ENCODE measurements at places on chromosomes 7 and 10.

DNA sequence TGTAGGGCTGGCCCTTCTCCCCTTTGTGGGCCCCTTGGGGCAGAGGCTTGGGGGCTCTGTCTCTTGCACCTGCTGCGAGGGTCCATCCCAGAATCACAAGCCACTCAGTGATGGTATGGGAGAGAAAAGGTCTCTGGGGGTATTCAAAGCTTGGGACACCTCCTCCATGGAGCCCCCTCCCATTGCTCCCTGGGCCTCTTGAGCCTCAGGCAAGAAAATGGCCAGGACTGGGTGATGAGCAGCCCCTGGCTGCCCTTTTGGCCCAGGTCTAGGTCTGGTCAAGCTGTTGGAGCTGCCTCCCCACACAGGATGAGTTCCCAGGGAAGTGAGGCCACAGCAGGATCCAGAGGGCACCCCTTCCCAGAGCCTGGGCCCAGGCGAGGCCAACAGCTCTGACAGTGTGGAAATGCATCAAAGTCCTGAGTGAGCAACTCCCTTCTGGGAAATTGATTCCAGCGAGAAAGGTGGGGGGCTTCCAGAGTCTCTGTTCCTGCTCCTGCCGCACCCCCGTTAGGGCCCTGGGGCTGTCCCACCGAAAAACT lies 3.4 kb upstream of the MYL7 start:
- no peak for DNase-seq

DNA sequence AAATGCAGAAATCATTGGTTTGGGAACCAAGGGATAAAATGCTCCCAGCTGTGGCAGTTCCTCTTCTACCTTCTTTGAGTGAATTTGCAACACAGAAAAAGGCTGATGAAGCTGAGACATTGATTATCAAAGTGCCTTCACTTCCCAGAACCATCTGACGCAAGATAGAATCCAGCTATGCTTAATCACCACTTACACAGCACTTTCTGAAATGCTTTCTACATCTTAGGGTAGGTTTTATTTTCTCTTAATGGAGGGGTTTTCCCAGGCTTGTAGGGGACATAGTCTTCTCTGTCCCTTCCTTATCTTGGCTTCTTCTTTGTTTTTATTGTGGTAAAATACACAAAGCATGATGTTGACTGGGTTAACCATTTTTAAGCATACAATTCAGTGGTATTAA lies 332.6 kb upstream of the ZNF32 start:
- DNase-seq: no peak

DNA sequence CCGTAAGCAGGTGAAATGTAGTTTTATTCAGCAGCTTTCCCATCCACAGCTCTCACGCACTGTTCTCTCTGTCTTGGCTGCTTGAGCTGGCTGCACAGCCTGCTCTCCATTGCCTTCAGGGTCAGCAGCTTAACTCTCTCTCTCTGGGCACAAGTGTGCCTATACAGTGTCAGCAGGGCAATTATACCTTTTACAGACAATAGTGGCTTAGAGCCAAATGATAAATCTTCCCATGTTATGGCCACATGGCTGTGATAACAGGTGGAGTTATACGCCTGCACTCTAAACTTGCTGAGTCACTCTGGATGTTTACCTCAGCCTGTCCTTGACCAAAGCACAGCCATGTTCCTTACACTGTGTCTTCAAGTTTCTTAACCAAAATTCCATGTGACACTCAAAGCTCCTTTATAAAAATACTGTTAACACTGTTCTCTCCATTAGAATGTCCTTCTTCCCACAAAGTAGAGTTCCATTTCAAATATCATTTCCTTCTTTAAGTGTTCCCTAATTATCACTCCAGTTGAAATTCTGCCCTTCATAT lies 6.1 kb downstream of the RNF133 start:
- DNase-seq: no peak

- no peak for DNase-seq
These were observed 8.0 kb downstream of the TSPAN15 start for GRCh38 chr10:69459101-69459790.

DNA sequence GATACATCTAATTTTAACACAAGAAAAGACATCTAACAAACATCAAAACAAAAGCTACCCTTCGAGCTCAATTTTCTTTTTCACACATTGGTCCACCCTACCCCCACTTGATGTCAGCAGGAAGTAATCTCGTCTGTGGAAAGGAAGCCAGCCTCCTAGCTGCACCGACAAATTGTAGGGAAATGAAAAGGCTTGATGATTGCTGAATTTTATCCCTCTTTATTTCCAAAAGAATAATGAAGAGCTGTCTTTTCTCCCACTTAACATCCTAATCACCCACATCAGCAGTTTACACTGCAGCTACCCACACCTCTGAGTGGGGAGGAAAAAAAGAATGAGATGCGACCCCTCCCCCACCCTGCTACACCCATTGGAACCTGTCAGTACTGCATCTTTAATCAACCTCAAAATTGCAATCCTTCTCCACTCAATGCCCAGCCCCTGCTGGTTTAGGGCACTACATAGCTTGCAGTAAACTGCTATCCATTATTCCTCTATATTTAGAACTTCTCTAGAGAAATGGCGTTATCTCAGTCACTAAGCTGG lies 10.6 kb upstream of the CPVL start:
- DNase-seq: no peak

- DNase-seq: no peak
These were observed 3.7 kb downstream of the FLNC start for GRCh38 chr7:128833946-128834325.

GRCh38 chr7:86745013-86745745 lies 101.5 kb downstream of the GRM3 start:
- DNase-seq: no peak

DNA sequence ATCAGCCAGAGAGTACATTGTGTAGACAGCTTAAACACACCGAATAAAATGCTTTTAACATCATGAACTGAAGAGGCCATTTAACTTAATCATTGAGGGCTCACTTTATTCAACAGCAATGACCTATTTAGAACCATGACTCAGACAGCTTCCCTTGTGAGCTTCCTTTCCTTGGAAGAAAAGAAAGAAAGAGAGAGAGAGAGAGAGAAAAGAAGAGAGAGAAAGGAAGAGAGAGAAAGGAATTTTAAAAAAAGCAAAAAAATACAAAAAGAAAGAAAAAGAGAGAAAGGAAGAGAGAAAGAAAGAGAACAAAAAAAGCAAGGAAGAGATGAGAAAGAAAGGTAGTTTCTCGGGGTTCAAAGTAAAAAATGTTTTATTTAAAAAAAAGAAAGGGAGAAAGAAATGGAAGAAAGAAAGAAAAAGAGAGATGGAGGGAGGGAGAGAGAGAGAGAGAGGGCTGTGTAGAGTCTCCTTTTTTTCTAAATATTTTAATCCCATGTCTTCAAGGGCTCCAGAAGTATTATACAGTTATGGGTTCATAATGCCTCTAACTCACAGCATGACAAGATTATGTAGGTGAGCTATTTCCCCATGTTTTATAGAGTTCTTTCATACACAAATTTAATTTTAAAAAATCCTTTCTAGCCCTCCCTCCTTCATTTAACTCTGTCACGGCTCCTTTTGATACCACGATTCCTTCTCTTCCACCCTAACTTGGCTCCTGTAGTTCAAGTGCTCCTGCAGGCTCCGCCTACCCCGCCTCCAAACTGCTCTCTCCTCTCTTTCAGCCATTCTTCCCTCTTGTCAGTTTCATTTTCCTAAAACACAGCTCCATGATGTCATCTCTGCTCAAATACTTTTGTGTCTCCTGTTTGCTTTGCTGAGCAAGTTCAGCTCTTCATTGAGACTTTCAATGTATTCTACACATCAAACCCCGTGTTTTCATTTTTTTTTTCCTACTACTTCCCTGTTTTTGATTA lies 85.5 kb downstream of the PRTFDC1 start:
- no peak for DNase-seq

- DNase-seq: no peak
These were observed 21.8 kb upstream of the HIPK2 start for GRCh38 chr7:139799586-139799985.

- no peak for DNase-seq
These were observed 207.5 kb downstream of the ARHGAP12 start for GRCh38 chr10:31721096-31721495.

All from ascending aorta (tissue), 2 donors.